Femur (tissue), 1 donor: ENCODE measurements at places on chromosomes 7 and 10.
A peak's percentile ranks its signal among the peaks of the same experiment; 100 is the strongest.

DNA sequence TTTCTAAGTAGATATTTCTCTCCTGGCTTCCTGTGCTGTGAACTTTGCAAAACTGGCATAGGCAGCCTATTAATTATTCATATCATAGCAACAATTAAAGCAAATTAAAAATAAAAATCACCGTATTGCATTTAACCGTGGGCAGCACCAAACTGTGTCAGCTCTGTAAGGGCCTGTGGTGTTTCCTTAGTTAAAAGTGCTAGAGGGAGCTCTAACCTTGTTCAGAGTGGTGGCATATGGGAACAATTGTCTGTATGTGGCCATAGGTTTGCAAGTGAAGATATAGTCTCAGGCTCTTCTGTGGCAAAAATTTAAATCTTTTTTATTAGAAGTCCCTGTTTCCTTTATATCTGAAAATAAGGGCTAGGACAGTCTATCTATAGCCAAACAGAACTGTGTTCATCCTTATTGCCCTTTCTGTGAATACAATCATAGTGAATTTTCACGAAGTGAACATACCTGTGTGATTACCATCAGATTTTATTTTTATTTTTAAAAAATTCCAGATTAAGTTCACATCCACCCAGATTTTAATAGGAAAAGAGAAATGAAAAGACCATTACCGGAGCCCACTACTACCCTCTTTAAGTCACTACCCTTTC lies 92.6 kb downstream of the POLL start:
- DNase-seq, result no peak

DNA sequence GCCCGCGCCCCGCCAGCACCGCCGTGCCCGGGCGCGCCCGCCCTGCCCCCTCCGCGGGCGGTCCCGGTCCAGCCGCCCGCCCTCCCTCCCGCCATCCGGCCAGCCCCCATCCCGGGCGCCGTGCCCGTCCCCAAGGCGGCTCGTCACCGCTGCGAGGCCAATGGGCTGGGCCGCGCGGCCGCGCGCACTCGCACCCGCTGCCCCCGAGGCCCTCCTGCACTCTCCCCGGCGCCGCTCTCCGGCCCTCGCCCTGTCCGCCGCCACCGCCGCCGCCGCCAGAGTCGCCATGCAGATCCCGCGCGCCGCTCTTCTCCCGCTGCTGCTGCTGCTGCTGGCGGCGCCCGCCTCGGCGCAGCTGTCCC lies at the start of gene HTRA1:
Gene HTRA1, plus strand, starts transcription at position 187 of the 362 bp plus-strand sequence. Its CDS starts 100 bp downstream, at position 287.
- DNase-seq, result peak; percentile 84

- no peak for DNase-seq
These were observed 5.1 kb downstream of the AQP1 start for GRCh38 chr7:30916767-30917166.

DNA sequence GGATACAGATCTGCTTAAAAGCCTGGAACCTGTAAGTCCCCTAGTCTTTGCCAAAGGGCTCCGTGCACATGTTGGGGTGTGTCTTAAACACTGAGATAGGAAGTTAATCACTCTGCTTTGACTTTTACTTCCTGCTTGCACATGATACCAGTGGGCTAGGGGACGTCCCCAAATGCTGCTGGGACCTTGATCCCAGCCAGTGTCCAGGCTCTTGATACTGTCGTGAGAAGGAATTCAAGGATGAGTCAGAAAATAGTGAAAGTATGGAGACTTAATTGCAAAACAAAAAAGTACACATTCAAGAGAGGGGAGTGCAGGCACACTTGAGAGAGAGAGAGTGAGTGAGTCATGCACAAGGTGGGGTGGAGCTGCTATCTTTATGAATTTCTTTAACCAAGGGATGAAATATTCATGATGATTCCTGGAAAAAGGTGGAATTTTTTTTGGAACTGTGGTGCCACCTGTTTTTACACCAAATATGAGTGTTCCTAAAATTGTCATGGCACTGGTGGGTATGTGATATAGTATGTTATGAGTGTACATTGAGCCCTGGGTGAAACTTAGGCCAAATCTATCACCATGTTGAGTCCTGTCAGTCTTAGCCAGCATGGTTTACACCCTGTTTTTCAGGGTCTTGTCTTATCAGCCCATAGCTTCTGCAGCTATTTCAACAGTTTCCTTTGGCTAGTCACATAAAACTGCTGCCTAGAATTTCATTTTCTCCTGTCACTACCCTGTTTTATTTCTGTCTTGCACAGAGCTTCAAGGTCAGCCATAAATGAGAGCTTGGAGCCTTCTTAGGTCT lies 88.3 kb upstream of the CYP26C1 start:
- no peak for DNase-seq

DNA sequence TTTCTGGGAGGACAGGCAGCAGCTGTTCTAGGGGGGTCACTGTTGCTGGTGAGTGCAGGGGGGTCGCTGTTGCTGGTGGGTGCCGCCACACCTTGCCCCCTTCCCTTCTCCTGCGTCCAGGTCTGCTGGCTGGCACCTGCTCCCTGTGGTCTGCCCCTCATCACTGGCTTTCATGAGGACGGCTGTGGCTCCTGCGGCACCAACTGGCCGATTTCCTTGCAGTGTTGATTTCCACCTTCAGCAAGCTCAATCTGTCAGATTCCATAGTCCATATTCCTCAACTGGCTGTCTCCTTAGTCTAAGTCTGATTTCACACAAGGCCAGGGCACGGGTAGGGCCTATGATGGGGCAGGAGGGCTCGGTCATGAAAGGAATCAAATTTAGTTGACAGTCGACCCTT lies 23.4 kb upstream of the GRB10 start:
- no peak for DNase-seq

GRCh38 chr7:56091591-56091990 lies 1.2 kb downstream of the PHKG1 start:
- peak; percentile 75 for DNase-seq

DNA sequence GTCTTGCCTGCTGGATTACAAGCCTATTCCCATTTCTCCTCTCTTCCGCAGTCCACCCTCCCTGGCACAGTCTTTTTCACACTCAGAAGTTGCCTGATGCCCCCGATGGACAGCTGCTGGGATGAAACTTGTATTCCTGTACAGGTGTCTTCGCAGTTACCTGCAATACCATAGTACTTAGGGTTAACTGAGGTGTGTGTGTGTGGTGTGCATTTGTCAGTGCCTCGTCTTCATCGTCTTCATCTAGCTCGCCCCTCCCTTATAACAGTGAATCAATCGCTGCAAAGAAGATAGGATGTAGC lies 11.0 kb downstream of the NXPH1 start:
- no peak for DNase-seq

- DNase-seq, result no peak
These were observed 11.0 kb upstream of the INSIG1 start for GRCh38 chr7:155286686-155287085.

GRCh38 chr10:74677951-74678350 lies 148.4 kb upstream of the KAT6B start:
- no peak for DNase-seq

GRCh38 chr7:150421831-150422230 lies 28.6 kb upstream of the GIMAP8 start:
- DNase-seq, result no peak

- peak; percentile 13 for DNase-seq
These were observed 144.4 kb downstream of the PTPN20 start for GRCh38 chr10:47055386-47056246.

DNA sequence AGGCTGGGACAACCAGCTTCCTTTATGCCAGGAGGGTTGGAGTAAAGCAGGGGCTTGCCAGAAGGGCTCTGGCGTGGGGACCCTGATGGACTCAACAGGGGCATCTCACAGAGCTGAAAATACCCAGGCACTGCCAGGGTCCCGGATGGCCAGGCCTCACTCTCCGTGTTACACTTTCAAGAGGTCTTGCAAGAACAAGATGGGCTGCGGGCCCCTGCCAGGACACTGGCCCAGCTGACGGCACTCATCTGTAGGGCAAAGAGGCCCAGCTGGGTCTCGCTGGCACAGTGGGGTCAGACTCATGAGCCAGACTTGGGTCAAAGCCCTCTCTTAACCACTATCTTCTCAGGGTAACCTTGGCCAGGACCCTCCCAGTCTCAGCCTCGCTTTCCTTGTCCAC lies 90.9 kb downstream of the FAM53B start:
- no peak for DNase-seq

DNA sequence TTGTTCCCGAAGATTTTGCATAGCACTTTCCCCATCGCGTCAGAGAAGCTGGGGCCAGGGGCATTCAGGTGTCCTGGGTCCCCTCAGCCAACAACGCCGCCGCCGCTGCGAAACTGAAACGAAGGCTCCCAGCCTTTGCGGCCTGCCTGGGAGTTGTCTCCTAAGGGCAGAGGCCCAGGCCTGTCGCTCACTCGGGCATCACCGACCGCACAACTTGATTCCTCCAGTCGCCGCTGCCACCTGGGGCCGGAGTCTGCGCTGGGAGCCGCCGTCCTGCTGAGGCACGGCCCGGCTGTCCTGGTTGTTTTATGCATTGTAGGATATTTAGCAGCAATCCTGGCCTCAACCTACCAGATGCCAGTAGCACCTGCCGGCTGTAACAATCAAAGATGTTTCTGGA lies 22.0 kb downstream of the ZSCAN25 start:
- DNase-seq, result no peak

- peak; percentile 15 for DNase-seq
These were observed 6.2 kb downstream of the ATP6V0E2 start for GRCh38 chr7:149879766-149880637.

DNA sequence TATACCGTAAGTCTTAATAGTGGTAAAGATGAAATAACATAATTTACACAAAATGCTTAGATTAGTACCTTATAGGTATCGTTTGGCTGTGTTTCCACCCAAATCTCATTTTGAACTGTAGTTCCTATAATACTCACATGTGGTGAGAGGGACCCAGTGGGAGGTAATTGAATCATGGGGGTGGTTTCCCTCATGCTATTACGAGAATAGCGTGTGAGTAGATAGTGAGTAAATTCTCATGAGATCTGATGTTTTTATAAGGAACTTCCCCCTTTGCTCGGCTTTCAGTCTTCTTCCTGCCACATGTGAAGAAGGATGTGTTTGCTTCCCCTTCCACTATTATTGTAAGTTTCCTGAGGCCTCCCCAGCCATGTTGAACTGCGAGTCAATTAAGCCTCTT lies 426.3 kb upstream of the POT1 start:
- DNase-seq, result no peak

DNA sequence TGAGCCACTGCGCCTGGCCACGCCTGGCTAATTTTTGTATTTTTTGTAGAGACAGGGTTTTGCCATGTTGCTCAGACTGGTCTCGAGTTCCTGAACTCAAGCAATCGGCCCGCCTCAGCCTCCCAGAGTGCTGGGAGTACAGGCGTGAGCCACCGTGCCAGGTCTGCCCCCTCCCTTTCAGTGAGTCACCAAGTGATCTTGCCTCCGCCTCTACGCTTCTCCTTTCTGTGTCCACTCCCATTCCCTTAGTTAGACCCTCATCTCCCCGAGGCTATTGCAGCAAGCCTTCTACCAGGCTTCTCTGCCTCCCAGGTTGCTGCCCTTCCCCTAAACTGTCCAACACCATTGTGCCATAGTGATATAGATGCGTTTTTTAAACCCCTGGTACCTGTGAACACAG lies 32.9 kb downstream of the CDC123 start:
- DNase-seq, result no peak

DNA sequence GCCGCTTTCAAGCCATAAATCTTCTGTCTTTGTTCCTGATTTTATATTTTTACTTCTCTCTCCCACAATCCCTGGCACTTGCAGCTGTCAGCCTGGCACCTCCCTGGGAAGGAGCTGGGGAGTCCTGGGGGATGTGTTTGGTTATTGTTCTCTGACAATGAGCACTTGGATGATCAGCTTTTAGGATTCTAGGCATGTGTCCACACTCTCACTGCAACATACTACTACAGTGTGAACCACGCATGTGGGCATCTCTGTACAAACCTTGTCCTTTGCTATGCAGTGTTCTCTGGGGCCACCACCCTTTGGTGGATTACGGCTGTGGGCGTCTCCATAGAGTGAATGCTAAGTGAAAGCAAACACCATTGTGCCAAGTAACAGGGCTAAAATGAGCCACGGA lies 168.4 kb upstream of the KMT2E start:
- no peak for DNase-seq

- DNase-seq, result no peak
These were observed 23.7 kb upstream of the TIAL1 start for GRCh38 chr10:119620241-119621077.

- no peak for DNase-seq
These were observed 58.5 kb upstream of the SORCS3 start for GRCh38 chr10:104582602-104582951.

DNA sequence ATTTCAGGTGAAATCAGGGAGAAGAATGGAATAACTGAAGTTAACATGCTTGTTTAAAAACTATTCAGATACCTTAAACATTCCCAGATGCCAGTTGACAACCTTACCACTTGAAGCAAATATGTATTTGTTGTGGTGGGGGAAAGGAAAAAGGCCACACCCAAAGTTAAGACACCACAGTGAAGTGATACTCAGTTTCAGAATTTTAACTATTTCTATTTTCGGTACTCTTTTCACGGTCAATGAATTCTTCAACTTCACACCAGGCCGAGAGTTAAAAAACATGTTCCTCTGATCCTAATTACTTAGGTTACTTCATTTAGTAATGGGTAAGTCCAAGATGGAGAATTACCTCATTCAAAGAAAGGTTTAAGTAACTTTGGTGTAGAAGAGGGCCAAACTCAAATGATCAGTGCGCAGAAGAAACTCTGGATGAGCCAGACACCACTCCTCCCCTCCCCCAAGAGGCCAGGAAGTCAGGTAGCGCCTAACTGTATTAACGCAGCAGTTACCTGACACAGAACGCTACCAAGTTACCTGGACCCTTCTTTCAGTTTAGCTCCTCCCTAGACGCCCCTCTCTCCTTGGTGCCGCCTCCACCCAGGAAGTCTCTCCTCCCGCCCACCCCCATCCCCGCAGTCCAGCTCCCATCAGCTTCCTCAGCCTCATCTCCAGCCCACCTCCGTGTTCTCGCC lies 700 bp downstream of the MTPN start:
- no peak for DNase-seq

DNA sequence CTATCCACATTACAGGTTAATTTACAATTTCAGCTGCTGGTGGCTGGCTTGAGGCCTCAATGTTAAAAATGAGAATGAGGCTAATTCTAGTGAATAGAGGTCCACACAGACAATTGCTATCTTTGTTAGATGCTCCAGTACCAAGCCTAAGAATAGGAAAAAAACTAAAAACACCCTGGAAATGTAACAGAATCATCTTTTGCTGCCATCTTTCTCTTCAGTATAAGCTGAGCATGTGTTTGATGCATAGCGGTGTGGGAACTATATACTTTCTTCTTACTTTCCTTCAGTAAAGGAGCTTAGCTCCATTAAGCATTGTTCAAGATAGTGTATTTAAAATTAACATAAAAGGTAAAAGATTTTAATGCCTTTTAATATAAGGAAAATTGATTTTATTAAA lies 5.6 kb downstream of the TMEM229A start:
- DNase-seq, result no peak

- DNase-seq, result peak; percentile 80
These were observed 8.0 kb downstream of the DLX5 start for GRCh38 chr7:97016381-97017191.

GRCh38 chr10:25912866-25913265 lies 21.2 kb upstream of the MYO3A start:
- no peak for DNase-seq
